Thoracic aorta (tissue), 2 donors: ENCODE measurements at places on chromosomes 6 and 20. TPM values are rescaled to one million over a fixed set of nuclear protein-coding genes. Genes with fewer than 3 reads are reported as not detected.

FBXO30 gene
- total RNA-seq: 20.5 TPM

GRCh38 chr20:23727016-23727415 is 23.7 kb downstream of the CST1 start:
- H3K36me3 ChIP-seq: no peaks in the 10 kb centered on the region
- H3K4me3 ChIP-seq: no peak overlapping the region
- no peaks in the 10 kb centered on the region for H3K27me3 ChIP-seq
- no peak overlapping the region for H3K27ac ChIP-seq

DNA sequence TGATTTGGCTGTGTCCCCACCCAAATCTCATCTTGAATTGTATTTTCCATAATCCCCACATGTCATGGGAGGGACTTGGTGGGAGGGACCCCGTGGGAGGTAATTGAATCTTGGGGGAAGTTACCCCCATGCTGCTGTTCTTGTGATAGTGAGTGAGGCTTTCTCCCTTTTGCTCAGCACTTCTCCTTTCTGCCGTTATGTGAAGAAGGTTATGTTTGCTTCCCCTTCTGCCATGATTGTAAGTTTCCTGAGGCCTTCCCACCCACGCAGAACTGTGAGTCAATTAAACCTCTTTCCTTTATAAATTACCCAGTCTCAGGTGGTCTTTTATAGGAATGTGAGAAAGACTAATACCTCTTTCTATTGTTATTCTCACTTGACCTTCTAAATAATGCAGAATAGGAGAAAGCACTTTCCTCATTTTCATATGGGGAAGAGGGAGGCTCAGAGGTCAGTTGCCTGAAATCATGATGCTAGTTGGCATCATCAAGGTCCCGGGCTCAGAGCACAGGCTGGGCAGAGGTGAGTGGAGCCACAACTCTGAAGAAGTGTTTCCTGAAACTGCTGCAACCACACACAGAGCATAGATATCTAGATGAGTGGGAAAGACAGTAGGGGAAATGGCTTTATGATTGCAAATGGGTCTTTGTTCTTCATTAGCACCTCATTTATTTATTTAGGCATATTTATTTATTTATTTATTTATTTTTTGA is 191.0 kb downstream of the QKI start:
- no peaks in the 10 kb centered on the region for H3K36me3 ChIP-seq
- no peaks in the 10 kb centered on the region for H3K4me1 ChIP-seq
- H3K4me3 ChIP-seq: no peak overlapping the region
- no peak overlapping the region for H3K27ac ChIP-seq
- no peak for DNase-seq

- no peaks in the 10 kb centered on the region for H3K27me3 ChIP-seq
- no peaks in the 10 kb centered on the region for H3K36me3 ChIP-seq
- peak overlapping the region; percentile 13 for H3K27ac ChIP-seq
- no peak for DNase-seq
- peaks cover 56% of the 10 kb centered on the region for H3K4me1 ChIP-seq
- peak overlapping the region; percentile 48 for H3K4me3 ChIP-seq
These were observed 92.9 kb downstream of the ANKRD60 start for GRCh38 chr20:58135441-58136148.

DNA sequence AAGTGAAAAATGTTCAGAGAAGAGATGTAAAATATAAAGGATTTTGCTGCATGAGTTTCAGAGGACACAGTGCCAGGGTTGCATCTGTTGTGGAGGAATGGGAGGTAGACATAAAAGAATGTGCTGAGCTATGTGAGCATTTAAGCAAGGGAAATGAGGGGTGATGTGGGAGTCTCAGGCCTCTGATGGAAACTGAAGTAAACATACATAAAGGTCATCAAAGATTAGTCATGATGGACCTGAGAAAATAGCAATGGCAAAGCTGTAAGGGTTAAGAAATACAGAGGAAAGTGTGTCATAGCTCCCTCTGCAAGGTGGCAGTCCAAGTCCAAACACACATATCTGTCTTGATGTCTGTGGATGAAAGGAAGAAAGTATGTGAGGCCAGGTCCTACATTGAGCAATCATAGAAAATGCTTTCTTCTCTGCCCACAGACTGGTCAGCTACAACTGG is 306.6 kb upstream of the ECI2 start:
- no peaks in the 10 kb centered on the region for H3K4me1 ChIP-seq
- no peak for DNase-seq
- H3K4me3 ChIP-seq: no peak overlapping the region
- H3K36me3 ChIP-seq: no peaks in the 10 kb centered on the region
